ENCODE measurements at places on chromosomes 12 and 14.

- DNase-seq: peak; percentile 78
Observed at GRCh38 chr12:7989827-7990491, 42.6 kb upstream of the FOXJ2 start.

DNA sequence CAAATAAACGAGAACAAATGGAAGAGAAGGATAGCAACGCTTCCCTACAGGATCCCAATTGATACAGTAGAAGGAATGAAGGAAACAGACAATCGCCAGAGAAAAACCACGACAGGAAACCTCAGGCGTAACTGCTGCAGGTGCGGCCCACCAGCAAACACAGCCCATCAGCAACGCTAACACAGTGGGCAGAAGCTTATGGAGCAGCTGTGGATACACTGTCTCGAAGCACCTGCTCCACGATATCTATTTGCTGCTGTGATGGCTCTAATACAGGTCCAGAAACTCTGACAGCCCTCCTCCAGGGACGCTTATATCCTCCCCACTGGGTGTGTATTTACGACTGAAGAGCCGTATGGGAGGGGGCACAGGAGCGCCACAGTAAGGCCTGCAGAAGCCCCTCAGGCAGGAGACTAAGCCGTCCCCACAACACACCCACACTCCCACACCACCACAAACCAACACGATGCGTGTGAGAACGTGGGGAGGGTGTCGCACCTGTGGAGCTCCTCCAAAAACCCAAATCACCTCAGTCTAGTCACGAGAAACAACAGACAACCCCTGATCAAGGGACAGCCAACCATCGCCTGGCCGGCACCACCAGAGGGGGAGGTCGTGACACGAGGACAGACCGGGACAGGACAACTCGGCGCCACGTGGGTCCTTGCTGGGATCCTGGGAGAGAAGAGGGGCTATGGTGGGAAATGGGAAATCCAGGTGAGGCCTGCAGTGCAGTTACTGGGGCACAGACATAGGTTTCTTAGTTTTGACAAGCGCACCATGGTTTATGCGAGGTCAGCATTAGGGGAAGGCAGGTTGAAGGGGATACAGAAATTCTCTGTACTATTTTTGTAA is 24.0 kb downstream of the POLE start:
- no peak for DNase-seq

GRCh38 chr12:51270951-51271518 is 820 bp upstream of the SMAGP start:
- no peak for DNase-seq

DNA sequence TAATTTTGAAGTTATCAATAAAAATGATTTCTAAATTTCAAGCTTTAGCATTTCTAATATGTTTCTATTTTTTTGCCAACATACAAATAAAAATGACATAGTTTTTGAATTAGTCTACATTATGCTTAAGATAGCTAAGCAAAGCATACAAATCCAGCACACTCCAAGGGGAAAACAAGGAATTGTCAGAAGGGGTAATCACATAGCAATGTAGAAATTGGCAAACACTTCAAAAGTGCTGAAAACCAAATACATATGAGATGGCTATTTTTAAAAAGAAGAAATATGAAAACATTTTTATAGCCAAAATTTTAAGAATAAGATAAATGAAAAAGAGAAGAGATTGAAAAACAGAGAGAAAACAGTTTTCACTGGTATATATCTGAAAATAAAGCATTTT is 308.0 kb downstream of the SLC6A15 start:
- no peak for DNase-seq

DNA sequence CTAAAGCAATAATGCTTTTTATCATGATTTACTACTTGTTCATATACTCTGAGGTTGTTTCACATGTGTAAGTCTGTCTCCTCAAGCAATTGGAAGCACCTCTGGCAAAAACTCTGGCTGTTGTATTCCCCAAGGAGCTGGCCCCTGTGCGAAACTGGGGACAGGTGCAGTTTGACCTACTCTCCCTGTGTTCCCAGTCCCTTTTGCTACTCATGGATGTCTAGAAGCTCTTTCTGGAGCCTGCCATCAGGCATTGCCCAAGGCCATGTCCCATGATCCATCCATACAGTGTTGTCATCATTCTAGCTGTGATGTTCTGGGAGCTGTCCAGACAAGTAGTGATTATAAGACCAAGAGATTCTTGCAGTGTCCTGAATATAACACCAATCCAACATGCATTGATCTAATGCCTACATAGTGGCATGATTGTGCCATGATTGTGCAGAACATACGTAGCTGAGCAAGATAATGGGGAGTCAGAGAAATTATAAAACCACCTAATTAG is 14.9 kb downstream of the AKAP6 start:
- no peak for DNase-seq

GRCh38 chr12:75813072-75813471 is 218.5 kb downstream of the PHLDA1 start:
- DNase-seq: no peak

DNA sequence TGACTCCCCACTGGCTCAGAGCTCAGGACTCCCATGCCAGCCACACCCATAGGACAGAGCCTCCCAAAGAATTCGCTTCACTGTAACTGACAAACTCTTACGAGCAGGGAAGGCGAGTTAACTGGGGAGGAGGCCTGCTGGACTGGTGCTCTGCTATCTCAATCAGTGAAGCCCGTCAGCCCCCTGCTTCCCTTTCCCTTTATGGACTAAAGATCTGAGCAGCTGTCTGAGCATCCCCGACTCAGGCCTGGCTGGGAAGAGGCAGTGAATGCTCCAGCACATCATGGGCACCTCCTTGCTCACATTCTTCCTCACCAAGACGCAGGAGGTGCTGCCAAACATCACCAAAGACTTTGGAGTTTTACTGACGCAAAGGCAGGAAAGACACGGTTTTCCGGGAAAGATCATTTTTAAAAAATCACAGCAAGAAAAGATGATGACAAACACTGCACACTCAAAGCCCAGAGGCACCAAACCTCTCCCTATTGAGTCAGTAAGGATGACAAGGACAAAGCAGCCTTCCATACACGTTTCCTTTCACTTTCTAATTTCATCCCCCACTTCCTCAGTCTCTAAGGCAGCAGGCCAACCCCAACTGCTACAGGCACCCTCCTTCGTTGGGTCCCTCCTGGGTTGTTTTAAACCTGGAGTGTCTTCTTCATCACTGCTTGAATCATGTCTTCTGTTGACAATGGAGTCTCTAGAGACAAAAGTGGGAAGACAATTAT is 45.0 kb upstream of the P2RX7 start:
- DNase-seq: no peak

DNA sequence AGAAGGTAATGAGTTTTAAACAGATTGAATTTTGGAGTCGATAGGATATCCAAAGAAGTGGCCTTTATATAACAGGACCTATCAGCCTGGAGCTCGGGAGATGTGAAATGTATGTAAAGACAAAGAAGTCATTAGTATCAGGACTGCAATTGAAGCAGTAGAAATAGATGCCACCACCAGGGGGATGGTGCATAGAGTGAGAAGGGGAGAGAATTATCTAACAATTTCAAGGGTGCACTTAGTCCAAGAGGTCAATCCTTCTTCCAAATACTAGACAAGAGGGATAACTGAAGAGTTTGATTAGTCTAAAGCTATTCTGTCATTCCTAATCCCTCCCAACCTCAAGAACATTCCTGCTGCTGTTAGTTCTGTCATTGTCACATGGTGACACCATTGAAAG is 127.8 kb downstream of the CFAP54 start:
- no peak for DNase-seq

DNA sequence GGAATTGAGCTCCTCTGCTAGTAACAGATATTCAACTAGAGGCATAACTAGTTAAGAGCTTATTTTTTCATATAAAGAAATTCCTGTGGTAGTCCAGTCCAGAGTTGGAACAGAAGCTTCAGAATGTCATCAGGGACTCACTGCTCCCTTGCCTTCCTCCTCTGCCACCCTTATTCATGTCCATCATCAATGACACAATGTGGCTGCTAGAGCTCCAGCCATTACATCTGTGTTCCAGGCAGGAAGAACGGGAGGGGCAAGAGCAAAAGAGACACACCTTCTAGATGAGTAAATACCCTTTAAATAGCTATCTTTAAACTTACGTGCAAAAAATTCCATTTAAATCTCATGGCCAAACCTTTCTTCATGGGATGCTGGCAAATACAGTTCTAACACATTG is 47.3 kb upstream of the HMGA2 start:
- no peak for DNase-seq

- no peak for DNase-seq
Observed at GRCh38 chr12:56087220-56087619, 7.3 kb downstream of the ERBB3 start.

DNA sequence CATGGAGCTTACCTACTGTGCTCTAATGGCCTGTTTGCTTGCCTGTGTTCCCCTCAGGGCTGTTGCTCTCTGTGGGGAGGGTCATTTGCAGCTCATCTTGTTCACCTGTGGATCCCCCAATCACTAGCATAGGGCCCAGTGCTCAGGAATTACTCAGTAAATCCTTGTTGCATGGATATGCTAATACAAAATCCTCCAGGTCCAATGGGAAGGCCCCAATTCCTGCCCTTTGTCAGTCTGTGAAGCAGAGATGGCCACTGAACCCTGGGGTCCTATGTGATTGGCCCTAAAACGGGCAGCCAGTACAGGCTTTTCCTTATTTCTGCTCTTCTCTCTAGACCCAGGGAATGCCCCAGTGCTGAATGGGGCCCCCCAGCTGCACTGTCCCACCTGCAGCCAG is 44.1 kb downstream of the FOS start:
- DNase-seq: no peak

GRCh38 chr12:98470469-98471082 is 44.8 kb upstream of the TMPO start:
- no peak for DNase-seq

- DNase-seq: peak; percentile 8
Observed at GRCh38 chr14:32702562-32702961, 236.1 kb upstream of the NPAS3 start.

DNA sequence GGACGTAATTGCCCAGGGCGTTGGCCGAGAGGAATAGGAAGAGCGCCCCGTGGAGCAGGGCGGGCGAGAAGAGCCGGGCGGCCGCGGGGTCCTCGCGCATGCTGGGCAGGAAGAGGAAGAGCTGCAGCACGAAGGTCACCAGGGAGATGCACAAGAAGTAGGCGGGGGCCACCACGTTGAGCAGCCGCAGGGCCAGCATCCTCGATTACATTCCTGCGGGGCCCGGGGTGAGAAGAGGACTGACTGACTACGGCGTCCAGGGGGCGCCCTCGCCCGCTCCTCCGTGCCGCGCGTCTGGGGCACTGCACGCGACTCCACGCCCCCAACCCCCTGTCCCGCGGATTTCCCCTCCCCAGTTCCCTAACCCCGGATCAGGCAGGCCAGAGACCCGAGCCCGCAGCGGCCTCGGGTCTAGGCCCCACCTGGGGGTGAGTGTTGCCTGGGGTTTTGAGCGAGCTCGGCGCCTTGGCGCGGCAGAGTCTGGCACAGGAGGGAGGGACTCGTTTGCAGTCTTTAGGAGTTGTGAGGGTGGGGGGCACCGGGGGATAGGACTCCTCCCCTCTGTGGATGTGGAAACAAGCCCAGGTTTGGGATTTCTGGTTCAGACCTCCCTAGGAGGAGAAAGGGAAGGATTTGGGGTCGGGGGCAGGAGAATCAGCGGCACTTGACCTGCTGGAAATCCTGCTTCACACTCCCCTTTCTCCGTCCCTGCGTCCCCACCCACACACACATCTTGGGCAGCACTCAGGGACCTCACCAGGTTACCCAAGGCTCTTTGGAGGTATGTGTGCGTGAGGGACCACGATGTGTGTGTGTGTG is 1.8 kb downstream of the ZDHHC22 start:
- DNase-seq: peak; percentile 43

- DNase-seq: peak; percentile 69
Observed at GRCh38 chr14:103520657-103521437, 1.8 kb downstream of the CKB start.

DNA sequence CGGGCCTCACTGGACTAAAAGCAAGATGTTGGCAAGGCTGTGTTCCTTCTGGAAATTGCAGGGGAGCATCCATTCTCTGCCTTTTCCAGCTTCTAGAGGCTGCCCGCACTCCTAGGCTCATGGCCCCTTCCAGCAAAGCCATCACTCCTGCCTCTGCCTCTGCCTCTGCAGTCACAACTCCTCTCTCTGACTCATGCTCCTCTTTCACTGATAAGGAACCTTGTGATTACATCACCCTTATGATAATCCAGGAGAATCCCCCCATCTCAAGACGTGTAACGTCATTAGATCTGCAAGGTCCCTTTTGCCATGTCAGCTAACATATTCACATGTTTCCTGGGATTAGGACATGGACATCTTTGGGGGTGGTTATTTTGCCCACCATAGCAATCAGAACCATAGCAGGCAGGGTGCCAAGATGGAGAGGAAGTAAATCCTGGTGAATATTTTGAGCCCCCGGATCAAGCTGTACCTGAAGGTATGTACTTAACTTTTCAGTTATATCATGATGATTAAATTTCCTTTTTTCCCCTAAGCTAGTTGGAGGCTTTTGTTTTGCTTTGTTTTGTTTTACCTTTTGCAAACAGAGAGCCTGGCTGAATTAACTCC is 123.6 kb downstream of the SCARB1 start:
- no peak for DNase-seq

DNA sequence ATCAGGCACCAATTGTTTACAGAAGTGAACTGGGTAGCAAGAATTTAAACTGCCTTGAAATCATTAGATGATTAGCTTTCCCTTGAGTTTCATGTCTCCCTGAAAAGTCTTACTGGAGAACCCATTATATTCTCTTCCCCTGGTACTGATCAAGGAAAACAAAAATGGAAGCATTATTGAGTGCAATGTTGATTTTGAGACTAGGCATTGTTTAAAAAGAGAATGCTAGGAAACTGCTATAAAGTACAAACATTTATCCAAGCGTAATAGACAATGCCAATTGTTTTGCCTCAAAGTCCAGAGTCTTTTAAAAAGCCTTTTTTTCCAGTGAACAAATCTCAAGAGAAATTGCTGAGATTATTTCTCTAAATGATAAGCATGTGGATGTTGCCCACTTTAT is 197.0 kb downstream of the CCER1 start:
- no peak for DNase-seq

DNA sequence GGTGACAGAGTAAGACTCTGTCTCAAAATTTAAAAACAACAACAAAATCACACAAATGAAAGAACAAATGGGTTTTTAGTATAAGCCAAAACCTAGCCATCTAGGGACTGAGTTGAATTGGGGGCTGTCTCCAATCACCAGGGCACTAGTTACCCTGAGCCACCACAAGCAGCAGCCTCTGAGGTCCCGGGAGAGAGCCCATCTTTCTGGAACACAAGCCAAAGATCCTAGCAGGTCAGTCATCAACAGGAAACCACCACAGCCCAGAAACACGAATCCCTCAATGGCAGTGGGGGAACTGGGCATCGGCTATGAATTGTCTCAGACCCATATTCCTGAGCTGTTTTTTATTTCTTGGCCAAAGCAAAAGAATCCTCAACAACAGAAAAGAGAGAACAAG is 75.3 kb downstream of the KDM2B start:
- DNase-seq: no peak

- DNase-seq: no peak
Observed at GRCh38 chr12:60832290-60832689, 1236.5 kb downstream of the SLC16A7 start.

All from CD4-positive, alpha-beta memory T cell (primary cell).